Activated CD4-positive, alpha-beta T cell treated with anti-CD3 and anti-CD28 coated beads, Interleukin-2, amount 10 ng/mL, durations not matched to agents 7 days and 5 days (primary cell): ENCODE measurements at places on chromosomes 1 and 21. TPM values are rescaled to one million over a fixed set of nuclear protein-coding genes. Genes with fewer than 3 reads are reported as not detected.

GRCh38 chr1:11337580-11338073, 64.6 kb downstream of the UBIAD1 start:
- no peak overlapping the region for H3K27ac ChIP-seq

GRCh38 chr1:216064643-216065042, 358.6 kb downstream of the USH2A start:
- no peaks in the 10 kb centered on the region for H3K4me1 ChIP-seq
- no peak for DNase-seq
- no peak overlapping the region for H3K27ac ChIP-seq
- H3K4me3 ChIP-seq: no peak overlapping the region
- H3K27me3 ChIP-seq: no peaks in the 10 kb centered on the region

GRCh38 chr1:173527151-173527826, 50.2 kb downstream of the PRDX6 start:
- no peak overlapping the region for H3K4me3 ChIP-seq
- peaks cover 5% of the 10 kb centered on the region for H3K4me1 ChIP-seq
- H3K27me3 ChIP-seq: peaks cover 2% of the 10 kb centered on the region
- DNase-seq: no peak

- no peak for DNase-seq
- H3K4me1 ChIP-seq: no peaks in the 10 kb centered on the region
- H3K27ac ChIP-seq: no peak overlapping the region
- H3K4me3 ChIP-seq: no peak overlapping the region
These were observed 243.0 kb upstream of the LYPLAL1 start for GRCh38 chr1:218930472-218931241.

DNA sequence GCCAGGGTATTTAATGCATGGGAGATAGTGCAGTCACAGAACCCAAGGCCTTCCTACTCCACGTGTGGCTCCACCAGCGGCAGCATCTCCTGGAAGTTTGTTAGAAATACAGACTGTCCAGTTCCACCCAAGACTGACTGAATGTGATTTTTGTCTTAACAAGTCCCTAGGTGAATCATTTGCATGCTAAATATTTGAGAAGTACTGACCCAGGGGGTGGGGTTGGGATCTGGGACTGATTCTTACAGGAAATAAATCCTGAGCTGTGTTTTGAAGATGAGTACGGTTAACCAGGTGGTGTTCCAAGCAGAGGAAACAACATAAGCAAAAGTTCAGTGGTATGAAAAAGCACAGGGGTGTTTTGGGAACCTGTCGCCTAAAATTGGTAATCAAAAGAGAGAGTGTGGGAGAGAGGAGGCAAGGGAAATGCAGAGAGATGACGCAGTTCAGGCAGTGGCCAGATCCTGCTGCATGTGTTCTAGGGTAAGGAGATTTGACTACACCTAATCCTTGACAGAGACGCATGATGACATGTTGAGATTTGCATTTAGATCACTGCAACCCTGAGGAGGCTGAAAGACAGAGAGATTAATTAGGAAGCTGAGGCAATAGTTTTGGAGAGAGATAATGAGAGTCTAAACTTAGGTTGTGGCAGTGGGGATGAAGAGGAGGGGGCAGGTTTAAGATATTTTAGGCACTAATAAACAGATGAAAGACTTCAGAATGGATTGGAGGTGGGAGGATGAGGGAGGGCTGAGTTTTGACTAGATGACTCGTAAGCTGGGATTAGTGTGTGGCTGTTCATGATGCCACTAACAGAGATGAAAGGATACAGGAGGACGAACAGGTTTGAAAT, 3.7 kb upstream of the ZNF326 start:
- peaks cover 12% of the 10 kb centered on the region for H3K4me1 ChIP-seq
- H3K36me3 ChIP-seq: no peaks in the 10 kb centered on the region
- no peak overlapping the region for H3K27ac ChIP-seq
- peaks cover 20% of the 10 kb centered on the region for H3K27me3 ChIP-seq
- no peak overlapping the region for H3K4me3 ChIP-seq
- DNase-seq: no peak

- no peak overlapping the region for H3K4me3 ChIP-seq
- no peaks in the 10 kb centered on the region for H3K4me1 ChIP-seq
- H3K27me3 ChIP-seq: peaks cover 14% of the 10 kb centered on the region
- H3K27ac ChIP-seq: no peak overlapping the region
- no peak for DNase-seq
These were observed 88.1 kb upstream of the C1orf21 start for GRCh38 chr1:184298440-184299405.

Gene HSPA6
- total RNA-seq: not detected

Gene PTPRC
- total RNA-seq: 700 TPM

- peak; percentile 12 for DNase-seq
- no peak overlapping the region for H3K27ac ChIP-seq
- no peaks in the 10 kb centered on the region for H3K4me1 ChIP-seq
These were observed 201.5 kb downstream of the S1PR1 start for GRCh38 chr1:101438359-101438758.

DNA sequence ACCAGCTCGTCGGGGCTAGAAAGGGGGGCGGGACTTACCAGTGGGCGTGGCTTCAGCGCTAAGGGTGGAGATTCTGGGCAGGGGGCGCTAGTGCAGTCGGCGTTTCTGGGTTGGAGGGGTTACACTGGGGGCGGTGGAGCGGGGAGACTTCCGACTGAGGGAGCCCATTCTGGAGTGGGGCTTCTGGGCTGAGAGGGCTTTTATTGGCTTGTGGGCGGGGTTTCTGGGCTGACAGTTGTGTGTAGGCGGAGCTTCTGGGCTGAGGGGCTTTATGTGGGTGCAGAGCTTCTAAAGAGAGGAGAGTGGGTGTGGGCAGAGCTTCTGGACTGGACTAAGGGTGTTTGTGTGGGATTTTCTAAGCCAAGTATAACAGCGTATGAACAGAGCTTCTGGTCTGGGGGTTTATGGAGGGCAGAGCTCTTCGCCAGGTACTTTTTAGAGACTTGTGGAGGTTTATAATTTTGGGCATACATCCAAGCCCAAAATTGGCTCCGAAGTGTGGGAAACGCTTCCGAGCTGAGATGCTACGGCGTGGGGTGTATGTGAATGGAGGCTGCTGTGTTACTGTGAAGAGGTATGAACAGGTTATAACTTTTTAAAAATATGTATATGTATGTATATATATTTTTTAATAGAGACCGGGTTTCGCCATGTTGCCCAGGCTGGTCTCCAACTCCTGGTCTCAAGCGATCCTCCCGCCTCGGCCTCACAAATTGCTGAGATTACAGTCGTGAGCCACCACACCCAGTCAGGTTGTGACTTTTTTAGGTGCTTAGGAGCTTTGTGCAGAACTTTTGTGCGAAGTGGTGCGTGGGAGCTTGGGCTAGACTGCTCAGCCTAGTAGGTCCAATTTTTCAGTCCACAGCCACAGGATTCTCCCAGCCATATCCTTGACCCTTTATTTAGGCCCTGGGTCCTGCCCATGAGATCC, 825 bp downstream of the TMEM39B start:
- peaks cover 47% of the 10 kb centered on the region for H3K4me1 ChIP-seq
- peak overlapping the region; percentile 96 for H3K4me3 ChIP-seq
- DNase-seq: no peak
- H3K27ac ChIP-seq: peak overlapping the region; percentile 92
- H3K27me3 ChIP-seq: peaks cover 3% of the 10 kb centered on the region

Gene HFM1
- not detected for total RNA-seq

- no peaks in the 10 kb centered on the region for H3K4me1 ChIP-seq
- no peak overlapping the region for H3K27ac ChIP-seq
- no peak overlapping the region for H3K4me3 ChIP-seq
- no peak for DNase-seq
- no peaks in the 10 kb centered on the region for H3K36me3 ChIP-seq
These were observed 45.9 kb downstream of the ADGRL2 start for GRCh38 chr1:81846630-81847029.

DNA sequence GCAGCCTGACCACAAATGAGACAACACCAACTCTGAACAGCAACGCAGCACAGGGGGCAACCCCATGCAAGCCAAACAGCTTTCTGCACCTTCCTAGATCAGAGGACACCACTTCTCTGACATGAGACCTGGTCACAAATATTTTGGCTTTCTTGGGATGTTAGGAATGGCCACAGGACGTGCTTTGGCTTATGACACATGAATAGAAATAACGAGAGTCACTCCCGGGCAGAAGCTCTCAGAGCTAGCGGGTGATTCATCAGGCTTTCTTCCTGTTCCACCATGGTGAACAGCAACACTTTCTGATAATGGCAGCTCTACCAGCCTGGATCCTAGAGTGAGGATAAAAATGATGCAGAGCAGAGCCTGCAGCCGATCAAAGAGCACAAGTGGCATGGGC, 39.4 kb downstream of the PAFAH2 start:
- peaks cover 8% of the 10 kb centered on the region for H3K4me1 ChIP-seq
- no peak for DNase-seq
- H3K36me3 ChIP-seq: peaks cover 58% of the 10 kb centered on the region
- no peak overlapping the region for H3K27ac ChIP-seq
- no peaks in the 10 kb centered on the region for H3K27me3 ChIP-seq

Gene PRAMEF25
- total RNA-seq: not detected

- H3K27ac ChIP-seq: no peak overlapping the region
- no peaks in the 10 kb centered on the region for H3K36me3 ChIP-seq
- DNase-seq: no peak
- H3K27me3 ChIP-seq: no peaks in the 10 kb centered on the region
- no peak overlapping the region for H3K4me3 ChIP-seq
These were observed 514.7 kb downstream of the NUF2 start for GRCh38 chr1:163836481-163836880.

- no peaks in the 10 kb centered on the region for H3K36me3 ChIP-seq
- peak overlapping the region; percentile 47 for H3K27ac ChIP-seq
- H3K4me3 ChIP-seq: no peak overlapping the region
- no peak for DNase-seq
- H3K27me3 ChIP-seq: peaks cover 19% of the 10 kb centered on the region
- H3K4me1 ChIP-seq: peaks cover 25% of the 10 kb centered on the region
These were observed 43.2 kb upstream of the TACSTD2 start for GRCh38 chr1:58620259-58620658.

Gene DISP3
- 0.92 TPM for total RNA-seq

Gene EFNA3
- 2.7 TPM for total RNA-seq

Gene ADORA1
- total RNA-seq: not detected

Gene CELA2B
- total RNA-seq: not detected
